T-helper 1 cell (primary cell): ENCODE measurements at places on chromosomes 3 and 15.

DNA sequence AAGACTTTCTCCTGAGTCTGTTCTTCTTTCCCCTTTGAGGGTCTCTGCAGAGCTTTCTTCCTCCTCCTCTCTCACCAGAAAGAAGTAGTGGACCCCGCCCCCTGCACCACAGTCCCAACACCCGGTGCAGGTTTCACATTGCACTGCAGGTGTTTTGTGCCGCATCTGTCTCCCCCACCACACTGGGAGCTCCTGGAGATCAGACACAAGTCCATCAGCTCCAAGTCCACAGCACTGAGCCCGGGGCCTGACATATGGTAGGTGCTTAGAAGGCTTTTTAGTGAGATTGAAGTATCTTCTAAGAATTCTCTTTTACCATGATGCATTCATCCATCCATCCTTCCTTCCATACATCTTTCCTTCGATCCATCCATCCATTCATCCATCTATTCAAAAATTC, 9.8 kb downstream of the STRA6 start:
- no peak for DNase-seq

GRCh38 chr3:20652231-20652986, 466.4 kb upstream of the SGO1 start:
- DNase-seq: no peak

- DNase-seq: no peak
Observed at GRCh38 chr15:58908550-58909309, 24.7 kb downstream of the SLTM start.

- DNase-seq: no peak
Observed at GRCh38 chr3:41603807-41604206, 358.1 kb downstream of the ULK4 start.

DNA sequence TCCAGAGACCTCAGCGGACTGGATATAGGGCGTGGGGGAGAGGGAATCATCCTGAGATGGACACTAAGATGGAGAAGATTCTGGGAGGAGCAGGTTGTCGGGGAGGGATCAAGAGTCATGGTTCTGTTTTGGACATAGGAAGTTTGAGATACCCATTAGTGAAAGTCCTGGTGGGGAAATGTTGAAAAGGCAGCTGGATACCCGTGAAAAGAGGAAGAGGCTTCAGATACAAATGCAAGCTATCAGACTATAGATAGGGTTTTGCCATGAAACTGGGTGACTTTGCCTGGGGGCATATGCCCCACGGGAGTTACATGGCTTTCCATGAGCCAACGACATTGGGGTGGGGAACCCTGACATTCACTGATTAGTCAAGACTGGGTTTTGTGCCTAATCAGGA, 1.1 kb upstream of the GPR62 start:
- DNase-seq: no peak

- DNase-seq: no peak
Observed at GRCh38 chr3:54731732-54732445, 196.0 kb downstream of the LRTM1 start.

GRCh38 chr3:189331002-189331418, 159.2 kb downstream of the TPRG1 start:
- no peak for DNase-seq

DNA sequence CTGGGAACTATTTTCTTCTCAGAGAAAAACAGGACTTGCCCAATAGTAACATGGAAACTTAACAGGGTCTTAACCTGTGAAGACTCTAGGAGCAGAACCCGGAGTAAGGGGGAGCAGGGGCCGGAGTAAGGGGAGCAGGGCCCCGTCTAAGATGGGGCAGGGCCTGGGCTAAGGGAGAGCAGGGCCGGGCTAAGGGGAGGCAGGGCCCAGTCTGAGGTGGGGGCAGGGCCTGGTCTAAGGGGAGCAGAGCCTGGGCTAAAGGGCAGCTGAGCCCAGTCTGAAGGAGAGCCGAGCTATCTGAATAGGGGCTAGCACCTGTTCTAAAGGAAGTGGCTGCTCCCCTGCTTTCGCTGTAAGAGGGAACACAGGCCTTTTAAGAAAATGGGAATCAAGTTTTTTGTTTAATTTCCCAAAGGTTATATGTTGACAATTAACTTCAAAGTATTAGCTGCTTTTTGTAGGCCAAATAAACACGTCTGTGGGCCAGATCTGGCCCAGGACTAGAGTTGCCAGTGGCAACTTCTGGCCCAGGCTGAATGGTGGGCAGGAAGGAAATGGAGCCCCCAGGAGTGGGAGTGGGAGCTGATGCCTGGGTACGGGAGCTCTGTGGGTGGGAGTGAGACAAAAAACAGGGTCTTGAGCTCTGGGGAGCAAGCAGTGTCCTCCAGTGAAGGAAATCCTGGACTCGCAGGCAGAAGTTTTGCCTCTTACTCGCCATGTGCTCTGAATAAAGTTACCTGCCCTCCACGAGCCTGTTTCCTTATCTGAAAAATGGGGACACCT, 32.5 kb downstream of the CSPG4 start:
- DNase-seq: no peak

GRCh38 chr15:38885001-38885400, 320.4 kb upstream of the RASGRP1 start:
- DNase-seq: no peak

- no peak for DNase-seq
Observed at GRCh38 chr3:101941318-101942040, 92.2 kb downstream of the NFKBIZ start.

DNA sequence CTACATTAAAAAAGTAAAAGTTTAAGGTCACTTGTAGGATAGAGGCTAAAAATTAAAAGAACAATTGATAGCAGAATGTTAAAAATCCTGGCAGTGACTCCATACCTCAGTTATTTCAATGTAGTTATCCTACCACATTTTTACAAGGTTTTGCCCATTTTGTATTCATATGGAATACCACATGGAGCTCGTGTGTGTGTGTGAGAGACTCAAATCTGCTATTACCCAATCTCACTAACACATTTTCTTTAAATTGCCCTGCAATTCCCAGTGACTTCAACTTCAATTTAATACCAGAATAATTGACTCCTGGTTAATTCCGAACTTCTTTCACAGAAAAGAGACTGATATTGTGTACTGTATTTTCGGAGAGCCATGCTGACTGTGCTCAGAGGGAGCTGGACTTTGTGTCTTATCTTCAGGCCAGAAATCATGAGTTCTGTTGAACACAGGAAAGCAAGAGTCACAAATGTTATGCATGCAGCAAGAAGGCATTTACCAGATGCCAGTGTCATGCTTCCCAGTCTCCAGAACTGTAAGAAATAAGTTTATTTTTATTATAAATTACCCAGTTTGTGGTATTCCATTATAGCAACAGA, 529.0 kb upstream of the NECTIN3 start:
- DNase-seq: no peak

DNA sequence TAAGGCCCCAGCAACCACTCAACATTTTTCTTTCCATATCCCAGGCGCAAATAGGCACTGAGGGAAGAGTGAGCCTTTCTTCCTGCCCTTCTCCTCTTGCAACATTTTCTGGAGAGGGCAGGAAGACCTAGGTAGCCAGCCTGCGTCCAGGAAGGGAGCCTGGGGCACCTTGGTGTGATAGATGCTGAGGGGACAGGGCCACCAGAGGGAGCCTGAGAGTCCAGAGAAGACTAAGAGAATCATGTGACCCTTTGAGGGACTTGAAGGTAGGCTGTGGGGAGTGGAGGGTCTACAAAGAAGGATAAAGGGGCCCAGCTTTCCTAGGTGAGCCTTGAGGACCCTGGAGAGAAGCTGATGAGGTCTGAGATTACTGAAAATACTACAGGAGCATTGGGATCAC, 346.6 kb downstream of the CNTN6 start:
- no peak for DNase-seq

- no peak for DNase-seq
Observed at GRCh38 chr3:142273501-142273900, 48.1 kb upstream of the GK5 start.

DNA sequence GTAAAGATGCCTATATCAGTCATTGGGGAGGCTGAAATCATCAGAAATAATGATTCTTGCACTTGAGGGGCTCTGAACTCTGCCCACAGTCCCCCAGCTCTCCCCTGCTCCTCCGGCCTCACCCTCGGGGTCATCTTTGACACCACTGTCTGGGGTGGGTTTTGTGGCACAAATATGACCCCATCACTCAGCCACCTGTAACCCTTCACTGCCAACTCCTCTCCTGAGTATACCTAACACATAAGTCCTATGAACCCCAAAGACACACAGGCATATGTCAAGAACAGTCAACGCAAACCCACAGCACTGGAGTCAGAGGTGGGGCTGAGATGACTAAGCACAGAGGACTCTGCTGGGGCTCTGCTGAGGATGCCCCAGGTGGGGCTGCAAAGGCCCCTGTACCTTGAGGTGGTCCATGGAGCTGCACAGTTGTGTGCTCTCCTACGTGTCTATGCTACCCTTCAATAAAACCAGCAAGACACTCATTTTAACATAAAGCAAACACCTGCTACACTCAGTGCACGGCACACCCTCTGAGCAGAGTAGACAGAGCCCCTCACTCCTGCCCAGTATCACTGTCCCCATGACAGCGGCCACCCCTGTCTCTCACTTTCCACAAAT, 29.9 kb downstream of the SLC41A3 start:
- no peak for DNase-seq

DNA sequence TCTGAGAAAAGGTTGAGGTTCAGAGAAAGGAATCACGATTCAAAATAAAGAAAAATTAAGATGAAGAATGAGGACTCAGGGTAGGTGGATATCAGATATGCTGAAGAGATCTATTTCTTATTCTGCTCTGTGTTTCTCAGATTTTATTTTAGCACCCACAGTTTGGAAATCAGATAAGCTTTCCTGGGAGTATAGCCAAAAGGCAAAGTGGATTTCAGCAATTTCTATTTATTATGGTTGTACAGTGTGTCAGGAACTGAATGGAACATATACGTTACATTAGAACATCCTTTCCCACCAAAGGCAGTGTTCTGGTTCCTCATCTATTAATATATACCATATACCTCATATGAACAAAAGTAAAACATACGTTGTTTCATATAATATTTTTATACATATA, 18.9 kb downstream of the PEX5L start:
- no peak for DNase-seq

GRCh38 chr3:32136703-32137102, 30.3 kb downstream of the GPD1L start:
- no peak for DNase-seq

DNA sequence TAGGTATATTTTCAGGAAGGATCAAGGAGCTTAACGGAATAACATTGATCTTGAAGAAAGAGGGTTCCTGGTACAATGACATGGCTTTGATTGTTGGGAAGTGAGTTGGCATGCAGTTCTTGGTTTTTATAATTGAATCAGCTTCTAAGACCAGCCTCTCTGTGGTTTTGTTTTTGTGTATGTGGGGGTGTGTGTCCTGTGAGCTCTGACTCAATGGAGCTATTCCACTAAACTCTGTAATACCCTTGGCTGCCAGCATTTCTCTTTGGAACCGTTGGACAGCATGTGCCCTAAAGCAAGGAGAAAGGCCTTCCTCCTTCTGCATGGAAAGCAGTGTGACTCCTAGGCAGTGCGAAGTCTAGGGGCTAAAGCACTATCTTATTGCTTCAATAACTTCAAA, 124.8 kb downstream of the EDEM1 start:
- no peak for DNase-seq

DNA sequence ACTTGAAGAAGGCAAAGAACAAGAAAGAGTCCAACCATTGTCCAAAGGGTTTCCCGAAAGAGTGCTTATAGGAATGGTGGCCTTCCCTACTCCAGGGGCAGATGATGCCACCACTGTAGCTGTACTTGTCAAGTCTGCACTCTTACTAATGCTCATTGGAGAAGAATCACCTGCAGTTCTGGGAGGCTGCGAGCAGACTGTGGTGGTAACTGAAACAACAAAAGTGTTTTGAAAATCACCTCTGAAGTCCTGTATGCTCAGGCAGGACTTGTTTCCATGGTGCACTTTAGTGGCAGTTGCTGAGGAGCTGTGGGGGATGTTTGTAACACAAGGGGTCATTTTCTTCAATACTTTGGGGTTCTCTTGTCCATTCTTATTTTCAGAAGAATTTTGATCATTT, 36.0 kb downstream of the USF3 start:
- DNase-seq: no peak

DNA sequence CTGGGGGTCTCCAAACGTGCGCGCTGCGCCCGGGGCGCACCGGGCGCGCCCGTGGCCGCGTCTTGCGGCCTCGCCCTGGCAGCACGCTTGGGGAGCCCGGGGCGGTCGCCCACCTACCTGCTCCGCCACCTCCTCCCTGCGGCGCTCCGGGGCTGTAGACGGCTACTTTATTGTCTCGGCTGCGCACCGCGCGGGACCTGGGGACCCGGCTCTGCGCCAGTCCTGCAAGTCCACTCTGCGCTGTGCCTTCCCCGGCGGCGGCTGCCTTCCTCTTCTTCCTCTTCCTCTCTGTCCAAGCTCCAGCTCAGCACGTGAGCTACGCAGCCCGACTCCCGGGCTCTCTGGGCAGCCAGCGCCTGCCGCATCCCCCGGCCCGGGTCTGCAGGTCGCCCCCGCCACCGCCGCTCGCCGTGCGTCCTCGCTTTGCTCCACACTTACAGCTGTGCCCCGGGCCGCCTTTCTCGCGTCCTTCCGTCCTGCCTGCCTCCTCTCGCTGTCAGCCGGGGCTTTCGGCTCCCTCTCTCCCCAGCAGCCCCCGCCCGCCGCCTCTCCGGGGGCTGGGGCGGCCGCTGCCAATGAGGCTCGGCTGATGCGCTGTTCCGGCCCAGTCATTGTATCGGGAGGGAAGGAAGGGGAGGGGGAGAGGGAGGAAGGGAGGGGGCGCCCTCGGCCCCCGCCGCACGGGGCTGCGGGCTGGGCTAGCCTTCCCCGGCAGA, 156.4 kb upstream of the FRMD4B start:
- DNase-seq: no peak

DNA sequence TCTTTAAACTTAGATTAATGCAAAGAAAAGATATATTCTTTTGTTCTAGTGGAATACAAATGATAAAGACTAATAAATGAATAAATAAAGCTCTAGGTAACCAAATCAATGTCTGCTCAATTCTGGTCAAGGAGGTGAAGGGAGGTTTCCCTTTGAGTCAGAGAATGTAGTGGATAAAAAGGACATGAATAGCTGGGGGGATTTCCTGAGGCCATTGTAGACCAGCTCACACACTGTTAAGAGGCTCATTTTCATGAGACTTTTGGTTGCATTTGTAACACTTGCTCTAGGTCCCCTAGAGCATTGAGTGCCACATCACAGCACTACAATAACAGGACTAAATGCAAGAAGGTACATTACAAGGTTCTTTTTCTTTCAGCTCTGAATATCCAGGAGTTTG, 170.7 kb downstream of the TIGIT start:
- no peak for DNase-seq

DNA sequence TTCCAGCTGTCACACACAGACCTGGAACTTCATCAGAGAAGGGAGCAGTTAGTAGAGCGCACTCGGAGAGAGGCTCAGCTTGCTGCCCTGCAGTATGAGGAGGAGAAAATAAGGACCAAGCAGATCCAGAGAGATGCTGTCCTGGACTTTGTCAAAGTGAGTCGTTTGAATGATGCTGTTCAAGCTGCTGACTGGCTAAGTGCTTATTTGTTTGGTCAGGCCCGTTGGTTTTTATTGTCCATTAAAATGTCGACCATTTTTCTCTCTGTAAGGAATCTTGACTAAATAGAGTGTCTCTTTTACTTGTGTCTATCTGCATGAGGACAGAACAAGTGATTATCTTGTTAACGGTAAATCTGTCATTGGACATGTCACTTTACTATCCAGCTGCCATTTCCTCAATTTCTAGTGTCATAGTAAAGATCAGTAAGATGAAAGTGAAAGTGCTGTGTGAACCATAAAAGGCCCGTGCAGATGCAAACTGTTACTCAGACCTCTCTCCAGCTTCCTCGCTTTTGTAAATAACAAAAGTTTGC, 56.9 kb downstream of the LRCH3 start:
- DNase-seq: peak; percentile 2

- no peak for DNase-seq
Observed at GRCh38 chr3:106349191-106349881, 480.5 kb upstream of the CBLB start.
